ENCODE measurements at places on chromosomes 7 and 10.

DNA sequence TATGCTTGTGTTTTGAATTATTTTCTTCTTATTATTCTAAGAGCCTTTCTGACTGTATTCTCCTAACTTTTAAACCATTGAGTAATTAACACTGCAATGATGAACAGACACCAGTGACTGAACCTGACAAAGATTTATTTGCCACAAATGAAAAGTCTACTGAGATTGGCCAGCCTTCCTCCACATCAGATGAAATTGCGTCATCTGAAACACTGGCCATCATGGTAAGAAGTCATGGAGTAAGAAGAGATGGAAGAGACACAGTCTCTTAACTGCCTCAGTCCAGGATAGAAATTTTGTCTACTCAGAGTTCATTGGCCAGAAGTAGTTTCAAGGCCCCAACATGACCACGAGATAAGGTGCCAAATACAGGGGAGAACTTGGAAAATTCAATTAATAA lies 357.8 kb downstream of the BMPER start:
- DNase-seq = no peak

- DNase-seq = no peak
Measured at GRCh38 chr10:62386356-62387320, 12.5 kb downstream of the ZNF365 start.

GRCh38 chr7:70569335-70569819 lies 562.6 kb upstream of the GALNT17 start:
- no peak for DNase-seq

GRCh38 chr10:101650863-101651262 lies 44.1 kb downstream of the FBXW4 start:
- DNase-seq = no peak

DNA sequence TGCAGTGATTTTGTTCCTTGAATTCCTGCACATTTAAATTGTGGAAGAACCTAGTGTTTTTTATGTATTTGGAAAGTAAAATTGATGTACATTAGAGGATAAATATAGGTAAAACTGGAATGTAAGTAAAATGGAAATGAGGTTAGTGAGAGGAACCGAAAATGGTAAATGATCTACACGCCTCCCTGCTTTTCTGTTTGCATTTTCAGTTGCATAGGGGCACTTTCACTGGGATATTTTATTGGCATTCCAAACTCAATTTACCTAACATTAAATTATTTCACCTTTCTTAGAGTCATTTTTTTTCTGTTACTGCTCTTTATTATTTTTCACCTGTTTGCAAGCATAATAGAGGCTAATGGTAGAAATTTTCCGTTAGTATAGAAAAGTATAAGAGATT lies 8.0 kb downstream of the CDK13 start:
- DNase-seq = no peak

DNA sequence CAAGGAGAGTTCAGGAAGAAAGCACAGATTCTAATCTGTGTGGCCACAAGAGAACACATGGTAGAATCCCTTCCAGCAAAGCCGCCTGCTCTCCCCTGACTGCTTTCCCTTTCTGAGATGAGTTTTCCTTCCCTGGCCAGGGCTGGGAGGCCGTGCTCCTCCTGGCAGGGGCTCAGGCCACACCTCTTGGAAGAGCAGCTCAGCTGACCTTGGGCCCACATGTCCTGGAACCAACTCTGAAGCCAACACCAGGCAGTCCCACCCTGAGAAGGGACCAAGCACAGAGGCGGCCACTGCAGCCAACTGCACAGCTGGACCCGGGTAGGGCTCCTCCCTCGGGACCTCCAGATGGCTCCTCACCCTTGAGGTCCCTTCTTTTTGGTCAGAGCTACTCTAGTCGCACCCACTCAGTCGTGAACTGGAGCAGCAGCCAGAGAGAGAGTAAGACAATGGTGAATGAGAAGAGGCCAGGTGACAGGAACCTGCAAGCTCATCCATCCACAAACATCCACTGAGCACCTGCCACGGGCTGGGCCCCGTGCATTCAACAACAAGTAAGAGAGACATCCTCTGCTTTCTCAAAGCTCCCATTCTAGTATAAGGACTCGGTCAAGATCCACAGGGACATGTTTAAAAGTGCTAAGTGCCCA lies 40.3 kb downstream of the FAM53B start:
- no peak for DNase-seq

DNA sequence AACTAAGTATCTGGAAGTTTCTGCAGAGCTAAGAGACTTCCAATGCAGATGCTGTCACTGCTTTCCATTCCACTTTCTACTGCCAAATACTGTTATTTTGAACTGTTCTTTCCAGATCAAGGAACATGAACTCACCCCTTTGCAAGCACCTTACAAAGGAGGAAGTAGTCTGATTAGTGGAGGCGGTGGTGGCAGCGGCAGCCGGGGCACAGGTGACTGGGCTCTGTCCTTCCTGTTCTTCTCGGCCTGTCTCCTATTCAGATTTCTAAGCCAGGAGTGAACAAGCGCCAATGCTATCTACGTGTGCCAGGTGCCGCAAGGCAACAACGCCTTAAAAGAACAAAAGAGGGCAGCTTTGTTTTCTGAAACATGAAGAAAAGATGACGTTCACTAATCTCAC lies 44.9 kb downstream of the BEND7 start:
- no peak for DNase-seq

- DNase-seq = no peak
Measured at GRCh38 chr7:29527505-29528108, 36.0 kb upstream of the PRR15 start.

GRCh38 chr7:82595176-82595575 lies 151.6 kb upstream of the CACNA2D1 start:
- DNase-seq = no peak

DNA sequence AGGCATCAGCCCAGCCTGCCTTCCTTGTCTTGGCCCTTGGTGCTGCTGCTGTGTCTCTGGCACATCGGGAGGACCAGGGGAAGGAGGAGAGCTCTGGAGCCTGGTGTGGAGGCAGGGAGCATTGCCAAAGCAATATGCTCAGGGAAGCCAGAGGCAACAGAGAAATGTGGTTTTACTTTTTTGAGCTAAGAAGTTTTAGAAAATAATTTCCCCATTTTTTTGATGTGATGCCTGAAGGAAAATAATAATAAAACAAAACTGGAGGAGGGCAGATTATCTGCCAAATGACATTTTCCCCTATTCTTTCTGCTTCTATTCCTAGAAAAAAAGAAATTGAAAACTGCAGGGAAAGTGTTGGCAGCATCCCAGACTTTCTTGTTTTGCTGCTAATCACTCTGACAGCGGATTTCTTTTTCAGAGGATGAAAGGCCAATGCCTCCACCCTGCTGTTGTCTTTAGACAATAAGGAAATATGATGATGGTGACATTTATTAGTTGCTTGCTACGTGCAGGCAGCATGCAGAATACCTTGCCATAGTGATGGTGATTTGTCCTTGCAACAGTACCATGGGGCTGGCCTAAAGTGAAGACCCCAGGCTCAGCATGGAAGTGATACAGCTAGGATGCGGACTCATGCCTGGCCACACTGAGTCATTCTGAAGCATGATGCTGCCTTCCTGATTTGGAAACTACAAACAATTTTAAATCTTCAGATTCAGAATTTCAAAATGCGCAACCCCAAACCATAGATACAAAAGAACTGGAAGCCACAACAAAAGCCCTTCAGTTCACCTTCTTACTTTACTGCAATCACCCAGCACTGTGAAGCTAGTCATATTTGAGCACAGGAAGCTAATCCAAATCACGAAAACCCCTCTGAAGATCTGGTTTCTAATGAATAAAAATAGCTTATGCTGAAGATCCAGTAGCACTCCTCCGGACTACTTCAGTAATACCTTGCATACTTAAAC lies 260.2 kb upstream of the TMEM72 start:
- no peak for DNase-seq

DNA sequence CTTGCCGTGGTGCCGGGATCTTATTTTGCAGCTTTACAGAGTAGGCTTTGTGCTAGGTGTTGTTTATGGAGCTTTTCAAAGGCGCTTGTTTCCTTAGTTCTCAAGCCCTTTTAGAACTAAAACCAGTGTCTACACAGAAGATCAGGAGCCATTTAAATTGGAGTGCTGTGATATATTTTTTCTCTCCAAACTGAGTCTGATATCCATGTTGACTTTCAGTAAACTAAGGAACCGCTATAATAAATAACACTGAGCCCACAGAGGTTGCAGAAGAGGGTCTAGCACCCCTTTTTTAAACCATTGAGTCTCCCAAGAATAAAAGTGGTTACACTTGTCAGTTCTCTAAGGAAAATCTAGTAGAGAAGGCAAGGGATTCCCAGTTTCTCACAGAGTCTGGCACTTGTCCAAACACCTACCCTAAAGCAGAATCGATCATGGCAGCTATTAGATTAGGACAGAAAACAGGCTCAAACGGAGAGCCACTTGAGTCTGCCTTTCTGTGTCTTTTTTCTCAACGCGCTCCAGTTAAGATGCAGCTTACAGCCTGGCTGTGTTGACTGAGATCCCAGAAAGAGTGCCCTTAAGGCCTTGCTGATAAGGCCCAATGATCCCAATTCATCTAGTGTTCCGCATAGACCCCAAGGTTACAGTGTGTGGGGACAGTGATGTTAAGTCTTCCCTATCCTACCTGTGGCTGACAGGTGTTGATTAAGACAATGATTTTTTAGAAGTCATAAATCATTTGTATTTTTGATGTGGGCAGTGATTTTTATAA lies 804 bp downstream of the TMEM106B start:
- no peak for DNase-seq

DNA sequence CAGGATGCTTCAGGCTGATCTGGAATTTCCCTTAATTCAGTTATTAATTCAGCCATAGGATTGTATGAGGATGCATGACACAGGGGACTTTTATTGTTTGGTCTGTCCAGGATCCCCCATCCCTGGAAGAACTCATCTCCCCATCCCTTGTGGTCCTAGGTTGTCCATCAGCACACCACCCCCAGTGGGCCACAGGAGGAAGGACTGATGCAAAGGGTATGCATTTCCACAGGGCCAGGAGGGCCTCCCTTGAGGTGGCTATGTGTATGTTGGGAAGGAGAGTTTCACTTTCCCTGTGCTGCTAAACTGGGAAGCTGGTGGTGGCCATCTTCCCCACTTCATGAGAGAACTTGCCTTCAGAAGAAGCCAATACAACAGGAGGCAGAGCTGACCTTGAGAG lies 44.6 kb upstream of the GRB10 start:
- DNase-seq = no peak

DNA sequence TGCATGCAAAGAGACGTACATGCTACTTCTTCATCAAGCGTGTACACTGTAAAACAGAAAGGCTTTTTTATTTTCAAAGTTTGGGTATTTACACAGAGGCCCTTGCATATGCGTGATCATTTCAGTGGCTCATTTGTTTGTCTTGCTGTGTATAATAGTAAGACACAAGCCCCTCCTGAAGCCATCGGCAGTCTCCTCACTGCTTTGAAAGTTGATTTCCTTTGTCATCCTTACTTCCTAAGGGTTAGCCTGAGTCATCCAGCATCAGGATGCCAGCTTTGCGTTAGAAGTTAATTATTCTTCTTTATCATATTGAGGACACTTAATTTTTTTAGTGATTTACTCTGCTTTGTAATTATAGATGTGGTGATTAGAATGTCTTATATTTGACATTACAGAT lies 72.5 kb upstream of the CTBP2 start:
- no peak for DNase-seq

DNA sequence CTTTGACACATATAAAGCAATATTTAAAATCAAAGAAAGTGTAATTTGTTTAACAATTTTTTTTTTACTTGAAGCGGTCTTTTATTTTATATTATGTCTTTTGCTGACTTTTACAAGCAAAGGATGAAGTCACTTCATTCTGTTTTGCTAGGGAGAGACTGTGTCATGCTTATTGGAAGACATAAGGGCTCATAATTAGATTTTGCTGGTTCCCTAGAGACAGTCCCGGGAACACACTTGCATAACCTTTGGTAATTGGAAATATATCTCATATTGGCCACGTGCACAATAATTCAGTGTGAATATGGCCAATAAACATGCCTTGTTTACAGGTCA lies 448 bp upstream of the NET1 start:
- DNase-seq = no peak

- DNase-seq = no peak
Measured at GRCh38 chr7:50141131-50141530, 48.1 kb upstream of the ZPBP start.

DNA sequence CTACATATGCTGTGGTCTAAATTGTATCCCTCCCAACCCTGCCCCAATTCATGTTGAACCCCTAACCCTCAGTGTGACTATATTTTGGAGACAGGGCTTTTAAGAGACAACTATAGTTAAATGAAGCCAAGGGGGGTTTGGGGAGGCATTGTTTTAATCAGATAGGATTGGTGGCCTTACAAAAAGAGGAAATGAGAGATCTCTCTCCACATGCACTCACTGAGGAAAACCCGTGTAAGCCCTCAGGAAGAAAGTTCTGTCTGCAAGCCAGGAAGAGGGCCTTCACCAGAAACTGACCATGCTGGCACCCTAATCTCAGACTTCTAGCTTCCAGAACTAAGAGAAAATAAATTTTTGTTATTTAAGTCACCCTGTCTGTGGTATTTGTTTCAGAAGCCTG lies 276.7 kb downstream of the KIF20B start:
- no peak for DNase-seq

DNA sequence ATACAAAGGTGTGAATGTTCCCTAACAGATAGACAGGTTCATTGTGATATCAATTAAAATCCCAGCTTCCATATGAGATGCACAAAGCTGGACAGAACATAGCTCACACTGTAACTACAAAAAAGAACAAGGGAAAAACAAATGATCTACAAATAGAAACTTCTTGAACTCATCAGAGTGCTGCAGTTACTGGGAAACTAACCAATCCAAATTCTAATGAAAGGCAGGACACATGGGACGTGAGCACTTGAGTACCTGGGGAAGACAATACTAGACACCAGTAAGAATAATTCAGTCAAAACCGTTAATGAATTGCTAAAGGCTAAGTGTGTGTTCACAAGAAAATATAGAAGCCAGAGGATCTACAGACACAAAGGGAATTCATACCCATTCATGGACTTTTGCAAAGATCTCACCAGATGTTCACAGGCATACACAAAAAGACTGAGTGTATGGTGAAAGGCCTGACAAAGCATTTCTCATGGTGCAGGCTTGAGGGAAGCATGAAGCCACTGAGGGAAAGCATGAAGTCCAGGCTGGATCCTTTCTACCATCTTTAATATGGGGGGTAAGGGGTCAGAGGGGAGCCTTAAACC lies 7.8 kb upstream of the GPR22 start:
- DNase-seq = no peak

DNA sequence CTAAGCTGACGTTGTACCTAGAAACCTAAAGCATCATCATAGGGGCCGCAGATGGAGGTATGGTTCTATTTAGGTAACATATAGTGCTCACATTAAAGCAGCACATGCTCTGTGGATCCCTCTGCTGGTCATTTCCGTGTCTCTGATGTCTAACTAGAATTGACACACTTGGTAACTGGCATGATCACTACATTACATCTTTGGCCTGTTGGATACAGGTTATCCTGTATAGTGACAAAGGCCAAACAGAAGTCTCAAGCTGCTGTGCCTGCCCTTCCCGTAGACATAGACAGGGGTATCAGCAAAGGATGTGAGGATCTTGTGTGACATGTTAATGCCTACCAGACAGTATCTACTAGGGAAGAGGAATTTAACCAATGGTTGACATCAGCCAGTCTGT lies 51.2 kb downstream of the KIF5B start:
- no peak for DNase-seq
